ENCODE measurements at places on chromosomes 11 and 22.
A peak's percentile ranks its signal among the peaks of the same experiment; 100 is the strongest.

GRCh38 chr11:119449498-119449897 is 26.5 kb upstream of the THY1 start:
- no peak for DNase-seq

DNA sequence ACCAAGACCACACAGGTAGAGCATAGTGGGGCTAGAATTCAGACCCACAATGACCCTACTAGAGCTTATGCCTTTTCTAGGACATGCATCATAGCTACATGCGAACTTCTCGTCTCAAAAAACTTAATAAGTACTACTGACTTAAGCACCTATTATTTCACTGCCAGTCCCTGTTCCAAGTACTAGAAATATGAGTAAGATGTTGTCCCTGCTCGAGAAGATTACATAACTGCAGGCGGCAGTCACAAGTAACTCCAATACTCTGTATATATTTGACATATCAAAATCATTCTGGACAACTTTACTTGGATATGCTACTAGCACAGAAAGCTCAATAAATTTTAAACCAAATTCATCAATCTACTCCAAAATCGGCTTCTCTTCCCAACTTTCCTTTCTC is 235.0 kb downstream of the TTC28 start:
- no peak for DNase-seq

DNA sequence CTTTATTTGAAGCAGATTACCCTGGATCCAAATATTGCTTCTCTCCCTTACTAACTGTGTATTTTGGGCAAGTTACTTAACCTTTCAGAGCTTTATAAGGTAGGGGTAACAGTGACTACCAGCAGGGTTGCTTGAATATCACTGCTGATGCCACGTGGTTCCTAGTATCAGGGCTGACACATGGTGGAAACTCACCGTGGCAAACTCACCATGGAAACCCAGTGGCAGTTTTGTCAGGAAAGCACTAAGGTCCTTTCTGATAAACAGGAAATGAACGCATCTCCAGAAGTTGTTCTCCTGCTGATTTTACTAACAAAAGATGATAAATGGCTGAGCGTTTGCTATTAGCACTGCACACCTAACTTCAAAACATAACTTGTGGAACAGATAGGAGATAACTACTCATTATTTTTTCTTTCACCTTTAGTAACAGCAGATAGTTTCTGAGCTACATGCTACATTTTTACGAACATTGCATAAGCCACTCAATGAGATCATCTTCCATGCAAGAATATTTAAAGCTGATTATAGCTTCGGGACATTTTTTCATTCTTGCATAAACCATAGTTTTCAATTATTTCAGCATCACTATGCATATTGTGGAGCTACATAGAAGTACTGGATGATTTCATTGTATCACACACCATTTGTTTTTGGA is 59.7 kb upstream of the RAG2 start:
- no peak for DNase-seq

GRCh38 chr11:5809905-5810795 is 1.4 kb downstream of the OR52N2 start:
- no peak for DNase-seq

DNA sequence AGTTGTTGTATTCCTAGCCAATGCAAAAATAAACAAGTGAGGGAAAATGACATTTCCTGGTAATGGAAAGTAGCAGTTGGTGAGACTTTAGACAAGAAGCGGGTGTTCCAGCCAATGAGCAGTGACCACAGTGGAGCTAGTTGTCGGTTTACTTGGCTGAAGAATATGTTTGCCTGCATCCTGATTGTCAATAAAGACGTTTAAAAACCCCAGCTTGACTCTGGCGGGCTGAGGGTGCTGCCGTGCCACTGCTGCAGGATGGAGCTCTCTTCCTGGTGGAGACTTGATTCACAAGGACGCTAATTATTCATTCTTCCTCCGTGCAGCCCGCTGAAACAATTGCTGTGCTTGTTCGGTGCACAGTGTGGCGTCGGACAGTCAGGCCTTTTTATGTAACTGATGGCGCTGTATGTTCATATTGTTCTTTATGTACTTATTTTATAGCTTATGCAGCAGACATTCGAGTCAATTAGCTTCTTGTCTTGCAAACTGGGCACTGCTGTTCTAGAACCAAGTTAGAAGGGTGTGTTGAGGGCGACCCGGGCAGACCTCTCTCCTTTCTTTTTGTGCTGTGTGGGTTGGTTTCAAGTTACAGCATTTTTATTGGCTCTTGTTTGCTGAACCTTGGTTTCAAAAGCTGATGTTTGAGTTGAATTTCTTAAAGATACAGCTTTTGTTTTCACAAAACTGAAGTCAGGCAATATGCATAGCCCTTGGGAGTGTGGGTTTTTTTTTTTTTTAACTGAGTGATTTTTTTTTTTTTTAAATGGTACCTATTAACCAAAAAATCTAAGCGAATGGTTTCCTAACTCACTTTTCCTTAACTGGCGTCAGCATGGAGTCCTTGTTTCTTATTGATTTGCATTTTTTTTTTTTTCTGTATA is 153.9 kb downstream of the TEAD1 start:
- DNase-seq = peak; percentile 80

- no peak for DNase-seq
Observed at GRCh38 chr11:77418971-77419597, 54.8 kb downstream of the PAK1 start.

DNA sequence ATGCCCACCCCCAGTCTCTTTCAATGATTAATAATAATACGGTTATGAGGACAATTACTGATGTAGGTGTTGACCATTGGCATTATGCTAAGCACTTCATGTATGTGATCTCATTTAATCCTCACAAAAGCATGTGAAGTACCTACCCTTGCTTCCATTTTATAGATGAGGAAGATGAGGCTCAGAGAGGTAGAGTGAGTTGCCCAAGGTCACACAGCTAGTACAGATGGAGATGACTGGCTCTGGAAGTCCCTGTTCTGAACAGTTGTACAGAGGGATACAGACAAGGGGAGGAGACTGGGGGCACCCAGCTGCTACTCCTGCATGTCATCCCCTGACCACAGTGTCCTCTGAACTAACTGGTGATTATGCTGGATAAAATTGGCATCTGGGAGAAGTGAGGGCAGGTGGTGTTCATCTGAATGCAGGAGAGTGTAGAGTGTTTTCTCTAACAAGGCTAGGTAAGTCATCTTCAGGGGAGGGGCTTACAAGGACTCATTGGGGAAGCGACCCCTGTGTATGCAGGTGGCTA is 43.2 kb downstream of the KIAA1671 start:
- no peak for DNase-seq

DNA sequence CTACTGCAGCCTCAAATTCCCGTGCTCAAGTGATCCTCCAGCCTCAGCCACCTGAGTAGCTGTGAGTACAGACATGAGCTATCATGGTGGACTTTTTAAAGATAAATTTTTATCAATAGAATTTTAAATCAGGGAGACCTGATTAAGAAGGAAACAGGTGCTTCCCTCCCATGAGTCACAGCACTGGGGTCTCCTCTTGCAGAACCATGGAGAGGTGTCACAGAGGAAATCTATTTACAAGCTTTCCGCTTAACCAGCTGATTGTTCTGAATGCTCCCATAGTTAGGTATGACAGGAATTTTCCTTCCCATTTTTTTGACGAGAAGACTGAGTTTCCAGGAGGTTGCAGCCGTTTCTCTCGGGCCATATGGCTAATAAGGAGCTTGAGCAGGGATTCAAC is 516.1 kb downstream of the MIAT start:
- DNase-seq = no peak

DNA sequence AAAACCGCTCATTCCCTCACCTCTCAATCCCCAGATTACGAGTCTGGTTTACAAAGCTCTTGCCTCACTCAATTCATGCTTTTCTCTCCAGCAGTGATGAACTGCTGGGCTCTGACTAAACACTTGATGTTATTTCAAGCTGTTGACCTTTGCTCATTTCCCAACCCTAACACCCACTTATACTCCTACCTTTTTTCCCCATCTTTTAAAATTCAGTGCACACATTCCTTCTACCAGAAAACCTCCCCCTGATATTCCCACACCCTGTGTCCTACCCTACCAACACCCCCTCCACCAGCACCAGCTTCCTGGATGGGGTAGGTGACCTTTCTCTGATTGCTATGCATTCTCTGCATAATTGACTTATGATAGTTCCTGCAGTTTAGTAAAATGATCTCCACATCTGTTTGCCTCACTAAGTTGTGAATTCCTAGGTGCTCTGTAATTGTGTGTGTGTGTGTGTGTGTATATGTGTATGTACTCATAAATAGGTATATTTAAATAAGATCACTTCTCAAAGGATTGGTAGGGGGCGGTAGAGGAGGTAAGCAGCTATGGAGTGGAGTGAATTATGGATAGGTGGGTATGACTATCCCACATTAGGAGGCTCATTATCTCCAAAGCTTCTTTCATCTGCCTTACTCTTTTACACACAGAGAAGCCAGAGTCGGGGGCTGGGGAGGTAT is 842 bp downstream of the HEPACAM start:
- no peak for DNase-seq

DNA sequence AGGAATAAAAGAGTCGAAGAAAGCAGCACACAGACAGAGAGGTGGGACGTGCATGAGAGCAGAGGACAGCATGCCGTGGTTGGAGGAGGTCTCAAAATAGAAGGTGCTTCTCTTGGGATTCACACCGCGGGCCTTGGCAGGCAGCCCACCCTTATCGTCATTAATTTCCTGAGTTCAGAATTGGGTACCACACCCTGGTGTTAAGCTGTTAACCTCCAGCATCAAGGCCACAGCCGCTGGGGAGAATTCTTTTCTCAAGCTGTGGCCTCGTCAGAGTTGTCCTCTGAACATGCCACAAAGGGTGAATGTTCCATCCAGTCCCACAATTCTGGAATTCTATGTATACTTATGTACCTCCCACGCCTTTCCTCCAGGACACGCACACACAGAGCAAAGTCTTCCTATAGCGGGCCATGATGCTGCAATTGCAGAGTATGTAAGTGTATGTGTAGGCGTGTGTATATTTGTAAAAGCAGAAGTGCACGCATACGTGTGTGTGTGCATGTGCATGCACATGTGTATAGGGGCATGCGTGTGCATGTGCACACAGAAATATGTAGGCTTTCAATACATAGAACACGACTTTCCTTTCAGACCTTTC is 39.0 kb downstream of the ADAMTS8 start:
- no peak for DNase-seq

DNA sequence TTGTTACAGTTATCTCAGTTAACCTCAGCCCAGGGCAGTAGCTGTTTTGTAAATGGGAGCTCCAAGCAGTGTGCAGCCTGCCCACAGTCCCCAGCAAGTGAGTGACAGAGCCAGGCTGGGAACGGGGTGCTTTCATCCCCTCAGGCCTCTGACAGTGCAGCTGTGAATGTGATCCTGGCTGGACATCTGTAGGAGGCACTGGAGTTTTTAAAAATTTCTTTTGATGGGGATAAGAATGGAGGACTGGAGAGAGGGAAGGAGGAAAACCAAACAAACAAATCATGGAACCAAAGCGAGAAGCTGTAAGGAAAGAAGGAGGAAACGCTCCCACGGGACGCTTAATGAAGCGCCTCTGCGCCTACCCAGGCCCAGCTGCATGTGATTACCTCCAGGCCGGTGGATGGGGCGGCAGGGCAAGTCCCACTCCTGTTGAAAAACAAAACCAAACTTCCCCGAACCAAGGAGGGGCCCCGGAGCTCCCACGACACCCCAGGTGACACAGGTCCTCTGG is 40.6 kb downstream of the SCUBE1 start:
- no peak for DNase-seq

DNA sequence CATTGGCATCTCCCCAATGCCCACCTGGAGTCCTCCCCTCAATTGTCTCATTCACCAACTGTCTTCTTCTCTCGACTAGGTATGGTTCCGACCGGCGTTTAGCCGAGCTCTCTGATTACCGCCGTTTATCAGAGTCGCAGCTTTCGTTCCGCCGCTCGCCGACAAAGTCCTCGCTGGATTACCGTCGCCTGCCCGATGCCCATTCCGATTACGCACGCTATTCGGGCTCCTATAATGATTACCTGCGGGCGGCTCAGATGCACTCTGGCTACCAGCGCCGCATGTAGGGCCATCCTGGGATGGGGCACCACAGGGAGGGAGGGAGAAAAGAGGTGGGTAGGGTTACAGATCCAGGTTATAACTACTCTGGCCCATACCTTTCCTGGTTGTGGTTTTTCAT is 10.0 kb downstream of the RBM14 start:
- DNase-seq = no peak

DNA sequence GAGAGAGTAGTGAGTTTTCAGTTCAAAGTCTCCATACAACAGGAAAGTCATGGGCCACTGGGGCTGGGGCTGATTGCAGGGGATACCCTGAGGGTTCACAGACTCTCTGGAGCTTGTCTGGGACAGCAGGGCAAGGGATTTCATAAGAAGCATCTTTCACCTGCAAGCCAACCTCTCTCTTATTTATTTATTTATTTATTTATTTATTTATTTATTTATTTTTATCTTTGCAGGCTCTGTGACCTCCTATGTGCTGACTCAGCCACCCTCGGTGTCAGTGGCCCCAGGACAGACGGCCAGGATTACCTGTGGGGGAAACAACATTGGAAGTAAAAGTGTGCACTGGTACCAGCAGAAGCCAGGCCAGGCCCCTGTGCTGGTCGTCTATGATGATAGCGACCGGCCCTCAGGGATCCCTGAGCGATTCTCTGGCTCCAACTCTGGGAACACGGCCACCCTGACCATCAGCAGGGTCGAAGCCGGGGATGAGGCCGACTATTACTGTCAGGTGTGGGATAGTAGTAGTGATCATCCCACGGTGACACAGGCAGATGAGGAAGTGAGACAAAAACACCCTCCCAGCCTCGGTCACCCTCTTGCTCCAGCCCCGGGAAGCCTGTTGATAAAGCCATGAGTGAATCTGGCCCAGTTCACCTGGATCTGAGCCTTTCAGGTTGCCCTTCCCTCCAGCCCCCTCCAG is 68.4 kb downstream of the GGTLC2 start:
- no peak for DNase-seq

DNA sequence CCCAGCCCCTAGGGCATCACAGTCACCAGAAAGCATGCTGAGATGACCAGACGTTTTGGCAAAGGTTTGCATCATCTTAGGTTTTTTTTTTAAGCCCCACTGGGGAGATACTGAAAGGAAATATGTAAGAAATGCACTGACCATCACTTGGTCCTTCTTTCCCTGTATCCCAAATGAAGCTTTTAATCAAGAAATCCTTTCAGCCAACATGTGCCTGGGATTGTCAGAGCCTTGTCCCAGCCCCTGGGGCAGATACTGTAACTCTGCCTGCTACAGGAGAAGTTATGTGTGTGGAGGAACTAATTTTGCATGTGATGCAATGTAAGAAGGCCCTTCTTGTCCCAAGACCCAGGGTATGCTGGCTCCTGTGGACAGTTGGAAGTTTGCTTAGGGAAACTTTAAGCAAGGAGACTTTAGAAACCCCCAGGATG is 65.6 kb downstream of the PPFIBP2 start:
- DNase-seq = no peak
